ENCODE measurements at places on chromosomes 1 and 21.

GRCh38 chr1:101843160-101843559, 153.6 kb downstream of the OLFM3 start:
- DNase-seq: no peak

GRCh38 chr1:25768999-25769398, 31.0 kb upstream of the SELENON start:
- DNase-seq: no peak

- no peak for DNase-seq
Observed at GRCh38 chr1:191065346-191065745, 587.7 kb upstream of the BRINP3 start.

GRCh38 chr1:48776393-48777218, at the start of gene BEND5:
BEND5 (minus strand) TSS chr1:48776891; CDS start chr1:48776831, 60 bp downstream.
- no peak for DNase-seq

GRCh38 chr21:45087022-45087823, 12.8 kb downstream of the ADARB1 start:
- DNase-seq: no peak

DNA sequence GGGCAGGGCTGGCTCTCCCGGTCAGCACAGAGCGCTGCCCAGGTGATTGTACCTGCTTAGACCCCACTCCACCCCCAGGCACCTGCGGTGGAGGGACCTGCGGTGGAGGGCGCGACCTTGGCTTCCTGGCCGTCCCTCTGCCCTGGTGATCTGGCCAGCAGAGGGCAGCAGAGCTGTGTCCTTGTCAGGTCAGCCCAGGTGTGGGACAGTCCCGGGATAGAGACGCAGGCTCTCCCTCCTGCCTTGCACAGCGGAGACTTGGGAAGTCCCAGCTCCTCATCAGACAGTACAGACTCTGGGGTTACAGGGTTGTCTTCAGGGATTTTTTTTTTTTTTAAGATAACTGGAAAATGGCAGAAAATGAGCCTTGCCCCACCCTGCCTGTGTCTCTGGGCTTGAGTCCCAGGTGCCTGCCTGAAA, 10.0 kb downstream of the SLX9 start:
- DNase-seq: peak; percentile 66

GRCh38 chr1:54274448-54274847, 74.5 kb downstream of the MRPL37 start:
- DNase-seq: no peak

DNA sequence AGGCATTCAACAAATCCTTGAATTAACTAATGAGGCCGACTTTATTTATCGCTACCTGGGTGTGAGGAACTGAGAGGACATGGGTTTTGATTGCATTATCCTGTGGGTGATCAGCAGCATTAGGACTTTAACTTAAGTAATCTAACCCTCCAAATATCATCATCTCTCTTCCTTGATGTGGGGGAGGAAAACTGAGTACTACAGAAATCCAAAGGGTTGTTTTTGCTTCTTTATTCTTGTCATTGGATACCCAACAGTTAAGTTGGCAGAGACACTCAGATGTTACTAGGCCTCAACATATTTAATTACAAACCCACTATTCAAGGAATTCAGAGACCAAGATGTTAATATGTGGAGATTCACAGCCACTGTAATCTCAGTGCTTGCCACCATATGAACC, 97.4 kb upstream of the ST6GALNAC5 start:
- DNase-seq: no peak
